Vagina (tissue), 2 donors: ENCODE measurements at places on chromosomes 1 and 21.

GRCh38 chr1:150257624-150258585 lies at the start of gene CA14:
CA14 (plus strand) TSS chr1:150257774; CDS start chr1:150258129, 355 bp downstream.
- H3K27me3 ChIP-seq = no peaks in the 10 kb centered on the region
- H3K4me1 ChIP-seq = peaks cover 23% of the 10 kb centered on the region
- no peak for DNase-seq
- H3K4me3 ChIP-seq = no peak within 1 kb of the TSS

DNA sequence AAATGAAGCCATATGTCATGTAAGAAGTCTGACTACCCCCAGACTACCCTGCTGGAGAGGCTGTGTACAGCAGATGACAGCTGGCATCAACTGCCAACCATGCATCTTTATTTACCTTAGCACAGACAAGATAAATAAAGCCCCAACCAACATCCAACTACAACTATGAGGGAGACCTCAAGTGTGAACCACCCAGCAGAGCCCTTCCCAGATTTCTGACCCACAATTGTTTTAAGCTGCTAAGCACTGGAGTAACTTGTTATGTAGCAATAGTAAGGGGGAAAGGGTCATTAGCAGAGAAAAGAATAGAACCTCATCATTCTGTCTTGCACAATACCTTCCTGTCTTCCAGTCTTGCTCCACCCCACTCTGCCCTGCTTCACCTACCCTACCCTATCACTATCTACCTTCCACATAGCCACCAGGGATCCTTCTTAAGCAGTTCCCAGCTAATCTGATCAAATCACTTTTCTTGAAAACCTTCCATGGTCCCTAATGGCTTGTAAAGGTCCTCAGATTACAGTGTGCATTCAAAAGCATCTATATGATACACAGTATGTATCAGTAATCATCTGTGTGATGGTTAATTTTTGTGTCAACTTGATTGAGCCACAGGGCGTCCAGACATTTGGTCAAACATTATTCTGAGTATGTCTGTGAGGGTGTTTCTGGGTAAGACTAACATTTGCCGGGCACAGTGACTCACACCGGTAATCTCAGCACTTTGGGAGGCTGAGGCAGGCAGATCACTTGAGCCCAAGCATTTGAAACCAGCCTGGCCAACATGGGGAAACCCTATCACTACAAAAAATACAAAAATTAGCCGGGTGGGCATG lies 19.6 kb upstream of the RBM15 start:
- H3K4me3 ChIP-seq = no peak overlapping the region
- H3K27ac ChIP-seq = no peak overlapping the region

GRCh38 chr21:42063571-42064521 lies 7.3 kb upstream of the UMODL1 start:
- H3K4me1 ChIP-seq = peaks cover 10% of the 10 kb centered on the region
- no peak for DNase-seq
- H3K27ac ChIP-seq = no peak overlapping the region

DNA sequence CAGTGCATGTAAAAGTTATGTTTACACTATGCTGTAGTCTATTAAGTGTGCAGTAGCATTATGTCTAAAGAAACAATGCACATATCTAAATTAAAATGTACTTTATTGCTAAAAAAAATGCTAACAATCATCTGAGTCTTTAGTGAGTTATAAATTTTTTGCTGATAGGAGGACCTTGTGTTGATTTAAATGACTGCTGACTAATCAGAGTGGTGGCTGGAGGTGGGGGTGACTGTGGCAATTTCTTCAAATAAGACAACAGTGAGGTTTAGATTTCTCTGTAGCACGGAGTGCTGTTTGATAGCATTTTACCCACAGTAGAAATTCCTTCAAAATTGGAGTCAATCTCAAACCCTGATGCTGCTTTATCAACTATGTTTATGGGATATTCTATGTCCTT lies 37.0 kb downstream of the HS2ST1 start:
- no peak for DNase-seq
- no peaks in the 10 kb centered on the region for H3K27me3 ChIP-seq
- H3K4me1 ChIP-seq = no peaks in the 10 kb centered on the region
- no peak overlapping the region for H3K4me3 ChIP-seq
- no peaks in the 10 kb centered on the region for H3K36me3 ChIP-seq

- no peaks in the 10 kb centered on the region for H3K27me3 ChIP-seq
- peak within 1 kb of the TSS; percentile 84 for H3K27ac ChIP-seq
- peaks cover 32% of the 10 kb centered on the region for H3K4me1 ChIP-seq
- H3K36me3 ChIP-seq = no peaks in the 10 kb centered on the region
Observed at GRCh38 chr1:168136709-168137514, at the start of gene GPR161. GPR161 (minus strand) TSS chr1:168136930; CDS start chr1:168104850, 32,080 bp downstream.

- H3K27ac ChIP-seq = no peak overlapping the region
- no peak overlapping the region for H3K4me3 ChIP-seq
- DNase-seq = no peak
- H3K36me3 ChIP-seq = no peaks in the 10 kb centered on the region
Observed at GRCh38 chr1:150207281-150207971, 28.5 kb downstream of the ANP32E start.

GRCh38 chr1:200905411-200906052 lies 10.8 kb downstream of the INAVA start:
- H3K36me3 ChIP-seq = no peaks in the 10 kb centered on the region

GRCh38 chr1:213385806-213386324 lies 334.8 kb downstream of the RPS6KC1 start:
- H3K27me3 ChIP-seq = no peaks in the 10 kb centered on the region
- no peak overlapping the region for H3K27ac ChIP-seq
- H3K4me1 ChIP-seq = no peaks in the 10 kb centered on the region
- DNase-seq = no peak

DNA sequence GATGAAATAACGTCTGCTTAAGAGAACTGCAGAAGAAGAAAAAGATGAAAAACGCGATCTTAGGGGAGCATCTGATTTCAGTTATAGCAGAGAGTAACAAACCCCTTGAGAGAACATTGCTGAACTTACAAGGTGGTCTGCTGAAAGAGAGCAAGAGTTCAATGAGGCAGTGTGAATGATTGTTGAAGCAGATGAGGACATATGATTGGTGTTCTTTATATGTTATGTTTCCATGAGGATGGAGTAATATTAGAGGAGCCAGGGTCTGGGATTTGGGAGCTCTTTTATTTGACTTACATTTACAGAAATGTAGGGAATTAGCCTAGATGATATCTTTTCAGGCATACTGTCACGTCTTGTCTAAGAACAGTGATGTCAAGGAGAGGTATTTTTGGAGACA lies 1302.0 kb downstream of the KCNT2 start:
- no peaks in the 10 kb centered on the region for H3K4me1 ChIP-seq
- H3K36me3 ChIP-seq = no peaks in the 10 kb centered on the region
- H3K4me3 ChIP-seq = no peak overlapping the region
- no peak for DNase-seq

DNA sequence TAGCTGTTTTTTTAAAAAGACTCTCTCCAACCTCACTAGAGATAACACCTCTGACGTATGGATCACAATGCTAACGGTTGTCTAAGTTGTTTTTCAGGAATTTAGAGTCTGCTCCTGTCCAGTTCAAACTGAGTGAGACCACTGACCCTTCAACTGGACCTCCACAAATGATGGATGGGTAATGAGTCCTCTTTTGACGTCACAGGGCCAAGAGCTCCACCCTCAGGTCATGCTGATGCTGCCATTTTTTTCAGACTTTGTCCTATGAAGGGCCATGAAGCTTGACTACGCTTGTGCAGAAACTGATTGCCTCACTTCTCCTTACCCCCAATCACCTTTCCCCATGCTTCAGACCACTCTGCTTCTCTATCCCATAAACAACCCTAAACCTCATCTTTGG lies 16.6 kb downstream of the GRIK3 start:
- no peaks in the 10 kb centered on the region for H3K27me3 ChIP-seq
- DNase-seq = no peak
- H3K27ac ChIP-seq = no peak overlapping the region
- no peaks in the 10 kb centered on the region for H3K4me1 ChIP-seq
- H3K36me3 ChIP-seq = no peaks in the 10 kb centered on the region

DNA sequence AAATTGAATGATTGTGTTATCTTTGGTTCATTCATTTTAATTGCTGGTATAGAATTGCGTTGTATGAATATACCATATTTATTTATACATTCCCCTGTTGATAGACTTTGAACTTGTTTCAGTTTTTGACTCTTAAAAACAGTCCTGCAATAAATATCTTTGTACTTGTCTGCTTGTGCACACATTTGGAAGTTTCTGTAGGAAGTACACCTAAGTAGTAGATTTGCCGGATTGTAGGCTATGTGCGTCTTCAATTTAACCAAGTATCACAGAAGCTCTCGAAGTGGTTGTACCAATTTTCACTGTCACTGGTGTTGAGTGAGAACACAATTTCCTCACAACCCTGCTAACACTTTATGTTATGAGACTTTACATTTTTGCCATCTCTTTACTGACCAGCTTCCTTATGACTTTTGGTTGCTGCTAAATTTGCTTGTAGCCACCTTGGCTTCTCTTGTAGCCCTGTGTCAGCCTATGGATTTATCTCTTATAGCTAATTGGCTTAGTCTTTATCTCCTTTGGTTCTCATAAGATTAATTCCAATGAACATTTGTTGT lies 2.2 kb downstream of the TTC3 start:
- no peak overlapping the region for H3K27ac ChIP-seq
- H3K4me1 ChIP-seq = peaks cover 24% of the 10 kb centered on the region
- no peaks in the 10 kb centered on the region for H3K36me3 ChIP-seq
- no peaks in the 10 kb centered on the region for H3K27me3 ChIP-seq
- no peak for DNase-seq

DNA sequence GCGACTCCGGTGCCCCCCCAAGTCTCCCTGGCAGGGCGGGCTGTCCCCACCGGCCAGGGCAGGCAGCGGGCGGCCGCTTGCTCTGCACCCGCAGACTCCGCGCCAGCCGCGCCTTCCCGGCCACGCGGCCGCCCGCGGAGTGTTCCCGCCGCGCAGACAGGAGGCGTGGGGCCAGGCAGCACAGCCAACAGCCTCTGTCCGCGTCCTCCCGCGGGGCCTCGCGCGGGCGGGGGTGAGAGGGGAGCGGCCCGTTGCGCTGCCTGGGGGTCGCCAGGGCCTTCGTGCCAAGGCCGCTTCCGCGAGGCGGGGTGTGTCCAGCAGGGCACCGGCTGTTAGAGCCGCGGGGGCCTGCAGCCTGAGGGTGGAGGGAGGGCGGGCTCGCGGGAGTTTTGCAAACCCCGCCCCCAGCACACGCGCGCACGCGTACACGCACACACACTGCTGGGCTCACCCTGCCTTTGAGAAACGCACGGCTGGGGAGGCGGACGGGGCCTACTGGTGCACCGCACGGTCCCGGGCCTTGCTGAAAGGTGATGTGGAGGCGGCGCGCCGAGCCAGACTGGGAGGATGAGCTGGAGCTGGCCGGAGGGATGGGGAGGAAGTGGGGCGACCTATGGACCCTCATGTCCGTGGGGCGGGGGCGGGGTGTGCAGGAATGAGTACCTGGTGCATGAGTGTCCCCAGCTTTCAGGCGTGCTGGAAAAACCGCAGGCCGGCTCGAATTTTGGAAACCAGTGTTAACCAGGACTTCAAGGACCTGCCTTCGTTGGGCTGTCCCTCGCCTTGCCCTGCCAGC lies 41.5 kb downstream of the KIAA1614 start:
- DNase-seq = no peak
- H3K4me1 ChIP-seq = peaks cover 41% of the 10 kb centered on the region
- peak overlapping the region; percentile 78 for H3K27ac ChIP-seq
- peak overlapping the region; percentile 55 for H3K4me3 ChIP-seq

GRCh38 chr1:76158126-76158525 lies 83.6 kb downstream of the ST6GALNAC3 start:
- no peaks in the 10 kb centered on the region for H3K4me1 ChIP-seq
- no peaks in the 10 kb centered on the region for H3K36me3 ChIP-seq
- no peaks in the 10 kb centered on the region for H3K27me3 ChIP-seq
- no peak overlapping the region for H3K4me3 ChIP-seq
- DNase-seq = no peak
- no peak overlapping the region for H3K27ac ChIP-seq

DNA sequence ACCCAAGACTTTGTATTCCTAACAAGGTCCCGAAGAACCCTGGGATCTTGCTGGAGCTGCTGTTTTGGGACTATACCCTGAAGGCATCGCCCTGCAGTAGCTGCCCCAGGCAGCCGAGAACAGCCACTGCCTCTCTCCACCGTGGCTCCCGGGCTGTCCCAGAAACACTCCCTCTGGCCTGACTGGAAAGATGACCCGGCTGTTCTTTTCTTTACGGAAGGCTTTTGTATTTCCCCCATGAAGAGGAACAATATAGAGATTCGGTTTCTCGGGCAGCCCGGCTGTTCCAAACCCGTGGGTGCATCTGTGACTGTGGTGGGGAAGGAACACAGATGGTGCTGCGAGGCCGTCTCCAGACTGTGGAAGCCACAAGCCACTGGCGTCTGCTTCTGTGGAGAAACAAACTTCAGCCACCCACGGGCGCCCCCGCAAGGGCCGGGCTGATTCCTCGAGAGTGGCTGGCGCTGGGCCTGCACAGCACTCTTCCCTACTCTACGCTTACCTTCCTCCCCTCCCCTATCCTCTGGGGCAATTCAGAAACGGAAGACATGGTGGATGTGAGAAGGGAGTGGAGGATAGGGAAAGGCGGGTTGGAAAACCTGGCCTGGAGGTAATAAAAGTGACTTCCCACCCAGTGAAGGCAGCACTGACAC lies 33.7 kb upstream of the VASH2 start:
- H3K27me3 ChIP-seq = no peaks in the 10 kb centered on the region
- H3K27ac ChIP-seq = no peak overlapping the region
- DNase-seq = no peak
- H3K4me3 ChIP-seq = no peak overlapping the region
- peaks cover 9% of the 10 kb centered on the region for H3K4me1 ChIP-seq
- no peaks in the 10 kb centered on the region for H3K36me3 ChIP-seq

DNA sequence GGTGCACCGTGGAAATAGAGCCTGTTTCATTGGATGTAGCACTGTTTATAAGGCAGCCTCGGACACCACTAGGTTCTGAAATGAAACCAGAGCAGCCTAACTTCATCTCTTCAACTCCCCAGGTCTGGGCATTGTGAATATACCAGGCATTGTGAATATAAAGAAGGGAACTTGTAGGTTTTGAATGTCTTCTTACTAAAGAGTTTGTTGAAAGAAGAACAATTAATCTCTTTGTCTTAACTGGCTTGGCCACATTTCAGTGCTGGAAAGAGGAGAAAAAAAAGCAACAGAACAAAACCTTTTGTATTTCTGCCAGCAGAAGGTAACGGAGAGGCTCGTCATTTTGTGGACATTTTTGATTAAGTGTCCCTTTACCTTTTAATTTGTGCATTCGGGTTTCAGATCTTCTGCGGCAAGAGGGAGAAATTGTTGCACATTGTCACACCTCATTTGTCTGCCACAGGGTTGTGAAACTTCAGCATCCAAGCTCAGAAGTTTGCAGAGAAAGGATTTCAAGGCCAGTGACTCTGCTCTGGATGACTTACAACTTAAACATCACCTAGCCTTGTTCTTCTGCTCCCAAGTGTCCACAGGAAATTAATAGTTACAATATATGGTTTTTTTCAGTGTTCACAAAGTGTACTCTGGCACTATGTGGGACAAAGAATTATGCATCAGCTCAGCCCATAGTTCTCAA lies 158.3 kb downstream of the KAZN start:
- peaks cover 19% of the 10 kb centered on the region for H3K4me1 ChIP-seq
- no peak overlapping the region for H3K27ac ChIP-seq
- no peak overlapping the region for H3K4me3 ChIP-seq
- H3K36me3 ChIP-seq = no peaks in the 10 kb centered on the region
